Breast epithelium (tissue), 4 donors: ENCODE measurements at places on chromosomes 12 and 14. TPM values are rescaled to one million over a fixed set of nuclear protein-coding genes. Genes with fewer than 3 reads are reported as not detected.

DNA sequence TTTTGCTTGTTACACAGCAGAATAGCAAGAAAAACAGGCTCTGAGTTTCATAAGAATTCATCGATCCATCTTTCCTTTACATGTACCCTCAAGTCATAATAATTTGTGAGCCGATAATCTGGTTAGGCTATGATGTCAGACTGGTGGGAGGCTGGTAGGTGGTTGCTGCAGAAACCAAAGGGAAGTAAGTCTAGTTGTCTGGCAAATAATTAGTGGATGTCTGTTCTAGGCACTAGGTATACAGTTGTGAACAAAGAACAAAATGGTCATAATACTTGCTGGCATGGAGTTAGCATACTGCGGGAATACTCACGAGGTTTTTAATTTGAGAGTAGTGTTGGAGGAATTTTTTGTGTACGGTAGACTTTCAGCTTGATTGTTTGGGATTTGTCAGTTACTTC, 8.8 kb downstream of the SUSD6 start:
- no peaks in the 10 kb centered on the region for H3K27me3 ChIP-seq
- H3K4me1 ChIP-seq: peaks cover 48% of the 10 kb centered on the region
- no peak for DNase-seq
- no peaks in the 10 kb centered on the region for H3K36me3 ChIP-seq
- no peak overlapping the region for H3K4me3 ChIP-seq

DNA sequence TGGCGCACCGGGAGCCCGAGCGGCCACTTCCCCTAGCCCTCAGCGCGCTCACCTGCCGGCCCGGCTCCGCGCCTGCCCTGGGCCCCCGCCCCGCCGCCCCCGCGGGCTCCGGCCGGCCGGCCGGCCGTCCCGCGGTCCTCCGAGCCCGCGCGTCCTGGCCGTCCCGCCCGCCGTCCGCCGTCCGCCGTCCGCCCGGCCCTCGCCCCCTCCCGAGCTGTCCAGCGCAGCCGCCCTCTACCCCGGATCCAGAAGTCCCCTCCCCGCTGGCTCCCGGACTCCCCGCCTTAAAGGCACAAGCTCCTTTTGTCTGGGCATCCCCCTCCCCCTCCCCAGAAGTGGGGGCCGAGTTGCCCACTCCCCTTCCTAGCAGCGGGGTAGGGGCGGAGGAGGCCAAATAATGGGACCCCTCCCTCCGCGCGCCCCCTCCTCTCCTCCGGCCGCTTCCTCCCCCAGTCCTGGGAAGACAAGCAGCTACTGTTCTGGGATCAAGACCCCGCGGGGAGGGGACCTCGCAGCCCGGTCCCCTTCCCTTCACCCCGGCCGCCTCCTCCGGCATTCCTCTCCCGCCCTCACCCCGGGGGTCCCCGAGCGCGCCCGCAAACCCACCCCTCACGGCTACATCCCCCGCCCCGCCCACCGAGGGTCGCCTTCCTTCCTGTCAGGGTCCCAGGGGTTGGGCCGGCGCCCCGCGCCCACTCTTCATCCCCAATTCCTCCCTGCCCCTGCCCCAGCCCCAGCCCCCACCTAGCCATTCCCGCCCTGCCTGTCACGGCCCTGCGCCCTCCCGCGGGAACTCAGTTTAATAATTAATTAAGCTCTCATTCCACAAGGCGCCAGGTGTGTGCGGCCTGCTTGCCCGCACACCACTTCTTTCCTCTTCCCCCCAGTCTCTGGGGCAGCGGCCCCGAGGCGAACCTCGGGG, at the start of gene ADCY6:
ADCY6 (minus strand) TSS at position 236 of the 922 bp plus-strand sequence. CDS start 5,655 bp downstream, outside the sequence.
- H3K27me3 ChIP-seq: no peaks in the 10 kb centered on the region
- H3K4me3 ChIP-seq: peak within 1 kb of the TSS; percentile 92
- H3K27ac ChIP-seq: peak within 1 kb of the TSS; percentile 98
- no peaks in the 10 kb centered on the region for H3K4me1 ChIP-seq

DNA sequence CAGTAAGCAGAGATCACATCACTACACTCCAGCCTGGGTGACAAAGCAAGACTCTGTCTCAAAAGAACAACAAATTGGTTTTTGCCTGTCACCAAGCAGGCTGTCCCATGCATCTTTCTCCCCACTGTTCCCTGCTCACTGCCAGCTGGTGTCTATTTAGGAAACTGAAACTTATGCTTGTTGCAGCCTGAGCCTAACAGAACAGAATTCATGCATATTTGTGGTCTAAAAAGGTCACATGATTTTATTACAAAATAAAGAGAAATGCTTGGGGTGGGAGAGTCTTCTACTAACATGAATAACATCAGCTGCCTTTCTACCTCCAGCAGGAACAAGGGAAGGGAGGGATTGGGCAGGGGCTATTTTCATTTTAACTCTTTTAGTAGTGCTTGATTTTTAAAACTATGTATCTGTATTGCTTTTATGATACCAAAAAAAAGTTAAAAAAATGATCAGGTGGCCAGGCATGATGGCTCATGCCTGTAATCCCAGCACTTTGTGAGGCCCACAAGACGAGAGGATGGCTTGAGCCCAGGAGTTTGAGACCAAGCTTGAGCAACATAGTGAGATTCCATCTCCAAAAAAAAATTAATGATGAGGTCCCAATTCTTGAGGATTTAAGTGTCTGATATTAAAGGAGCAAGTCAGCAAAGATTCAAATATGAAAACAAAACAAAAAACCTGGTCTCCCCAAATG, 923 bp downstream of the STAT2 start:
- DNase-seq: peak; percentile 51
- H3K36me3 ChIP-seq: peaks cover 8% of the 10 kb centered on the region
- peak overlapping the region; percentile 78 for H3K4me3 ChIP-seq
- H3K4me1 ChIP-seq: no peaks in the 10 kb centered on the region
- H3K27me3 ChIP-seq: no peaks in the 10 kb centered on the region

GRCh38 chr12:100962086-100962712, 167.6 kb downstream of the ANO4 start:
- no peak overlapping the region for H3K27ac ChIP-seq
- no peak overlapping the region for H3K4me3 ChIP-seq
- no peaks in the 10 kb centered on the region for H3K4me1 ChIP-seq
- H3K36me3 ChIP-seq: no peaks in the 10 kb centered on the region

CATSPERB gene
- total RNA-seq: 16.1 TPM

DNA sequence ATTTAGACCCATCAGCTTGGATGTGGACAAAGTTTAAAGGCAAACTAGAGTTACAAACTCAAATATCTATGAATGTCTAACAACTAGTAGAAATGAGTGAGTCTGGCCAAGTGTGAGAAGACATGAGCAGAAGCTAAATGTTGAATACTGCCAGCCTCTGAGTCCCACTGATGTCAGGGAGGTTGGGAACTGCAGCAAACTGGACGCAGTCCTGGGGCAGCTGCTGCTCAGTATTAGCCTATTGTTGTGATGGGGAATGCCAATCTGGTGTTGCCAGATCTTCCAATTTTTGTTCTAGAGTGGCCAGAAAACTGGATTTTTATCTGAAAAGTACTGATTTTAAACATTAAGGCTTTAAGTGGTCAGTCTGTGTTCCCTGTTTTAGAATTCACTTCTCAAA, 770.4 kb upstream of the STXBP6 start:
- no peak overlapping the region for H3K4me3 ChIP-seq
- no peaks in the 10 kb centered on the region for H3K4me1 ChIP-seq
- no peaks in the 10 kb centered on the region for H3K27me3 ChIP-seq
- DNase-seq: no peak

DNA sequence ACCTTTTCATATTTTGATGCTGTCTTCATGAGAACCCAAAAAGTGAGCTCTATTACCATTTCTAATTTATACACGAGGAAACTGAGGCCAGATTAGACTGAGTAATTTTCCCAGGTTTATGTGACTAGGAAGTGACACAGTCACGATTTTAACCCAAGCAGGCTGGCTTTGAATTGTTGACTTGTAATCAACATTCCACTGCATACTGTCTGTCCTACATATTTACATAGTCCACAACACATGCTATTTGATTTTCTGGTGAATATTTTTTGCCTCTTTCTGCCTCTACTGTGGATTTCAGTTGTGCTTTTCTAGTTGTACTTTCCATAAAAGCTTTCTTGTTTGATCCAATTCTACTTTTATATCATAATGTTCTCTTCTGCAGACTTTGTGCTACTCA, 8.2 kb downstream of the TAS2R7 start:
- no peak for DNase-seq
- no peak overlapping the region for H3K27ac ChIP-seq
- no peak overlapping the region for H3K4me3 ChIP-seq
- no peaks in the 10 kb centered on the region for H3K36me3 ChIP-seq

IGF1 gene
- 56.6 TPM for total RNA-seq

DNA sequence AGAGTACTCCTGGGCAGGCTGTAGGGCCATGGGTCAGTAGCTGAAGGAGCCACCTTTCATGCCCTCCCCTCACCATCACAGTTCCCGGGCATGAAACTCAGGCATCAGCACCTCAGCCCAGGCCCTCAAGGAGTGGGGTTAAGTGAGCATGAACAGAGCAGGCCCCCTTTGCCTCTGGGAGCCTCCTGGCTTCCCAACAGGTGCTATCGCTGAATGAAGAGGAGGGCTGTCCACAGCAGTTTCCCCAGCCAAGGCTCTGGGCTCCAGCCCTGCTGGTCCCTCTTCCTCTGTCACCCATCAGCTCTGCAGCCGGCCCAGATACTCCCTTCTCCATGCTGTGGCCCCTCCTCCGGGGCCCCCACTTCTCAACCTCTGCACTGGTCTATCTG, 184.3 kb downstream of the ZFP36L1 start:
- no peak overlapping the region for H3K4me3 ChIP-seq
- peak overlapping the region; percentile 79 for H3K27ac ChIP-seq
- no peaks in the 10 kb centered on the region for H3K27me3 ChIP-seq
- H3K36me3 ChIP-seq: no peaks in the 10 kb centered on the region
- no peaks in the 10 kb centered on the region for H3K4me1 ChIP-seq

- H3K36me3 ChIP-seq: no peaks in the 10 kb centered on the region
- H3K4me1 ChIP-seq: no peaks in the 10 kb centered on the region
- no peaks in the 10 kb centered on the region for H3K27me3 ChIP-seq
- no peak for DNase-seq
These were observed 90.1 kb downstream of the TNFAIP2 start for GRCh38 chr14:103213331-103213730.

DNA sequence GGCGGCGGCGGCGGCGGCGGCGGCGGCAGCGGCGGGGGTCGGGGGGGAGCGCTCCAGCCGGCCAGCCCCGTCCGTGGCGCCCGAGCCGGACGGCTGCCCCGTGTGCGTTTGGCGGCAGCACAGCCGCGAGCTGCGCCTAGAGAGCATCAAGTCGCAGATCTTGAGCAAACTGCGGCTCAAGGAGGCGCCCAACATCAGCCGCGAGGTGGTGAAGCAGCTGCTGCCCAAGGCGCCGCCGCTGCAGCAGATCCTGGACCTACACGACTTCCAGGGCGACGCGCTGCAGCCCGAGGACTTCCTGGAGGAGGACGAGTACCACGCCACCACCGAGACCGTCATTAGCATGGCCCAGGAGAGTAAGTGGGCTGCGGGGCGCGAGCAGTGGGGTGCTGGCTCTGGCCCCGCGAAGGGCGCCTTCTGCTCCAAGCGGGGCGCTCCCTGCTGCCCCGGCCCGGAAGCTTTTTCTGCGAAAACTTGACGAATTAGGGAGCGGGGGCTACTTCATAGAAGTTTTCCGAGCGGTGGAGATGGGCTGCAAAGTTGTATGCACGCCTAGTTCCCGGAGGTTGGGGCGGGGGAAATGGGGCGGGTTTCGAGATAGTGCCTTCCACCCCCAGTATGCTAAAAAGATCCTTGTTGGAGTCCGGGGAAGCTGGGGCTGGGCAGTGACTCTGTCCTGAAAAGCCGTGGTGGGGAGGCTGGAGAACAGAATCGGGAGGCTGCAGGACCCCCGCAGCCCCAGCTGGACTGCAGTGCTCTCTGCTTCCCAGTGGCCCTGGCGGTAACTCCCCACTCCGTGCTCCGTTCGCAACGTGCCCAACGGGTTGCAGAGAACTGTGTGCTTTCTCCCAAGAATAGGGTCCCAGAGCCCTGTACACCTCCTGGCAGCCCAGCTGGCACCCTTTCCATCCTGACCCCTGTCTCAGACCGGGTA, 751 bp downstream of the GDF11 start:
- no peaks in the 10 kb centered on the region for H3K36me3 ChIP-seq
- H3K27me3 ChIP-seq: no peaks in the 10 kb centered on the region
- H3K4me3 ChIP-seq: peak overlapping the region; percentile 62
- peak; percentile 54 for DNase-seq
- H3K27ac ChIP-seq: no peak overlapping the region

DNA sequence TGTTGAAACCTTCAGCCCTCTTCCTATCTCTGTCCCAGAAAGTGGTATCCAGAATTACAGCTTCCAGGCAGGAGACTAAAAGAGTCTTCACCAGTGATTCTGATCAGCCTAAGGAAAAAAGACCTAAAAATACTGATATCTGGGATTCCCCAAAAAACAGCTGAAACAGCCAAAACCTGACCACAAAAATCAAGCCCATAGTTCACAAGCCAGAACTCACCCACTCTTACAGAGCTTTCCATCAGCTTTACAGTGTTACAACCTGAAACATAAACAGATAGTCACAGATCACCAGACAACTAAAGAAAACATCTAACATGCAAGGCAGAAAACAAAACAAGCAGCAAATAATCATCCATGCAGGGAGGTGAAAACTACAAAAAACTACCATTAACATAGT, 26.0 kb upstream of the TSPAN8 start:
- H3K27ac ChIP-seq: no peak overlapping the region
- no peaks in the 10 kb centered on the region for H3K36me3 ChIP-seq
- no peaks in the 10 kb centered on the region for H3K4me1 ChIP-seq
- no peaks in the 10 kb centered on the region for H3K27me3 ChIP-seq
- no peak for DNase-seq

GRCh38 chr12:82912406-82912805, 225.7 kb downstream of the TMTC2 start:
- H3K4me1 ChIP-seq: no peaks in the 10 kb centered on the region
- no peak overlapping the region for H3K27ac ChIP-seq
- no peak overlapping the region for H3K4me3 ChIP-seq
- DNase-seq: no peak
- no peaks in the 10 kb centered on the region for H3K27me3 ChIP-seq
- no peaks in the 10 kb centered on the region for H3K36me3 ChIP-seq

DNA sequence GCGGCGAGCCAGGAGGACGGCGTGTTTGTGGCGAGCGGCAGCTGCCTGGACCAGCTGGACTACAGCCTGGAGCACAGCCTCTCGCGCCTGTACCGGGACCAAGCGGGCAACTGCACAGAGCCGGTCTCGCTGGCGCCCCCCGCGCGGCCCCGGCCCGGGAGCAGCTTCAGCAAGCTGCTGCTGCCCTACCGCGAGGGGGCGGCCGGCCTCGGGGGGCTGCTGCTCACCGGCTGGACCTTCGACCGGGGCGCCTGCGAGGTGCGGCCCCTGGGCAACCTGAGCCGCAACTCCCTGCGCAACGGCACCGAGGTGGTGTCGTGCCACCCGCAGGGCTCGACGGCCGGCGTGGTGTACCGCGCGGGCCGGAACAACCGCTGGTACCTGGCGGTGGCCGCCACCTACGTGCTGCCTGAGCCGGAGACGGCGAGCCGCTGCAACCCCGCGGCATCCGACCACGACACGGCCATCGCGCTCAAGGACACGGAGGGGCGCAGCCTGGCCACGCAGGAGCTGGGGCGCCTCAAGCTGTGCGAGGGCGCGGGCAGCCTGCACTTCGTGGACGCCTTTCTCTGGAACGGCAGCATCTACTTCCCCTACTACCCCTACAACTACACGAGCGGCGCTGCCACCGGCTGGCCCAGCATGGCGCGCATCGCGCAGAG, 873 bp downstream of the PLXNC1 start:
- no peak for DNase-seq
- peak overlapping the region; percentile 63 for H3K27ac ChIP-seq
- peaks cover 17% of the 10 kb centered on the region for H3K27me3 ChIP-seq

GRCh38 chr12:14273913-14274311, 91.6 kb upstream of the ATF7IP start:
- DNase-seq: no peak
- no peaks in the 10 kb centered on the region for H3K4me1 ChIP-seq
- H3K4me3 ChIP-seq: no peak overlapping the region
- no peaks in the 10 kb centered on the region for H3K27me3 ChIP-seq
- peak overlapping the region; percentile 1 for H3K27ac ChIP-seq
- no peaks in the 10 kb centered on the region for H3K36me3 ChIP-seq

- H3K4me3 ChIP-seq: no peak overlapping the region
- no peaks in the 10 kb centered on the region for H3K27me3 ChIP-seq
- H3K36me3 ChIP-seq: no peaks in the 10 kb centered on the region
- DNase-seq: no peak
These were observed 103.2 kb downstream of the KCNMB4 start for GRCh38 chr12:70469221-70469820.
